HFFc6 (cell line): ENCODE measurements at places on chromosomes 1 and 21.
A peak's percentile ranks its signal among the peaks of the same experiment; 100 is the strongest.

GRCh38 chr1:177287270-177287669, 116.5 kb downstream of the BRINP2 start:
- no peak for DNase-seq

DNA sequence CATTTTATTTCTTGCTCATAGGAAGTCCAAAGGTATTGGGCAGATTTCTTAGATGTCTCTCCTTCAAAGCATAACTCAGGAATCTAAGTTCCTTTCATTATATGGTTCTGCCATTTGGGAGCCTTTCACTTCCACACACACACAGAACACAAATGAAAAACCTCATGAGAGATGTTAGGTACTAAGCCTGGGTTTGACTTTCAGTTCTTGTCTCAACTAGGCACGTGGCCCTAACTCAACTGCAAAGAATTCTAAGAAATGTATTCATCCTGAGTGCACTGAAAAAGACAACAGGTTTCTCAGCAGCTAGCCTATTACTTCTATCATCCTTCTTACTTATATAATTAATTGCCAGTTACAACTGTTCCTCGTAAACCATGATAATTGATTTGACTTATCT, 190.0 kb upstream of the SAMSN1 start:
- DNase-seq = no peak

- DNase-seq = peak; percentile 90
Measured at GRCh38 chr1:21511579-21512522, 2.6 kb downstream of the ALPL start.

GRCh38 chr1:33300673-33301072, 20.2 kb downstream of the A3GALT2 start:
- peak; percentile 44 for DNase-seq

GRCh38 chr1:9860887-9861286, 37.1 kb upstream of the CLSTN1 start:
- no peak for DNase-seq

DNA sequence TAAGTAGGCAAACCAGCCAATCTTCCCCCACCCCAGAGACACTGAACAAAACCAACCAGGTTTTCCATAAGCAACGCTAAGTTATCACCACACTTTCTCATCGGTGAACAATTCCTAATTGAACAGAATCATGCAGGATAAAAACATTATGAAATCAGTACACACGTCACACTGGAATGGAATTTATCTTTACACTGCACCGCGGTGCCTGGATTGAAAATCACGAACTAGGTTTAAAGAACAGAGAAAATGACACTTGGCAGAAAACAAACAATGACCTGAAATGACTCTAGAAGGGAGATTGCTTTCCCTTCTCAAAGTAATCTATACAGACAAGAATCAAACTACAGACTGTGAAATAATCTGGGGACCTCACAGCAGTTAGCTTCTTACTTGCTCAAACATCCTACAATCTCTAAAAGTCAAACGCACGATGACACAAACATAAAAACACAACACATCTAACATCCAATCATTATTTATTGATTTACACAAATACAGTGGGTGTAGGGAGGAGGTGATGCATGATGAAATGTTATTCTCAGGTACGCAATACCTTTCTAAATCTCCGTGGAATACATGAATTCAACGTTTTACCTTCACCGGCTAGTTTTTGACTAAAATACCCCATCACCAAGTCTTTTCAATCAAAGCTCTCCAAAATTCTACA, 1.9 kb downstream of the EIF4G3 start:
- DNase-seq = peak; percentile 33

- DNase-seq = peak; percentile 0
Measured at GRCh38 chr1:70487910-70488665, 77.0 kb downstream of the CTH start.

- no peak for DNase-seq
Measured at GRCh38 chr1:213457733-213458132, 406.7 kb downstream of the RPS6KC1 start.

DNA sequence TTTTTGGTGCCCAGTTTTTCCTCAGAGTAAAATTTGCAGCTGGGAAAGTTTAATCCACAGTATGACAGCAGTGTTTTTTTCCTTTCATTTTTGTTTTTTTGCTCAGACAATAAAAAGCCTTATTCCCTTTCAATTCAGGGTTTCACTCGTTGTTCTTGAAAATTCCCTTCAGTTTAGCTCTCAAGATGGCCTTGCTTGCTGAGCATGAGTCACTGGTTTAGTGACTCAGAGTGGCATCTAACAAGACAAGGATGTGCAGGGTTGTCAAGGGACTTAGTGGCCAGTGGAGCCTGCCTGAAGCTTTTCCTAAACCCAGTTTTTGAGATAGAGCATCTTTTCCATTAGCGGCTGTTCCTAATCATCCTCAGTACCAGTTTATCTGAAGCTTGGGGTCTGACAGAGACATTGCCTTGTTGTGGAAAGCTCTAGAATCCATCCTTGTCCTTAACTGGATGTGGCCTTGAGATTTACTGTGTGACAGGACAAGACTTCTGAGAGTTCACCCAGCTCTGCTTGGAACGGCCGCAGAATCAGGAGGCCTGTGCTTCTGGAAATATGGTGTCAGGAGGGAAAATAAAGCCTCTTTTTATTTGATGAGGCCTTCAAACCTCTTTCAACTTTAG, 48.4 kb upstream of the DNAJC6 start:
- DNase-seq = peak; percentile 88

DNA sequence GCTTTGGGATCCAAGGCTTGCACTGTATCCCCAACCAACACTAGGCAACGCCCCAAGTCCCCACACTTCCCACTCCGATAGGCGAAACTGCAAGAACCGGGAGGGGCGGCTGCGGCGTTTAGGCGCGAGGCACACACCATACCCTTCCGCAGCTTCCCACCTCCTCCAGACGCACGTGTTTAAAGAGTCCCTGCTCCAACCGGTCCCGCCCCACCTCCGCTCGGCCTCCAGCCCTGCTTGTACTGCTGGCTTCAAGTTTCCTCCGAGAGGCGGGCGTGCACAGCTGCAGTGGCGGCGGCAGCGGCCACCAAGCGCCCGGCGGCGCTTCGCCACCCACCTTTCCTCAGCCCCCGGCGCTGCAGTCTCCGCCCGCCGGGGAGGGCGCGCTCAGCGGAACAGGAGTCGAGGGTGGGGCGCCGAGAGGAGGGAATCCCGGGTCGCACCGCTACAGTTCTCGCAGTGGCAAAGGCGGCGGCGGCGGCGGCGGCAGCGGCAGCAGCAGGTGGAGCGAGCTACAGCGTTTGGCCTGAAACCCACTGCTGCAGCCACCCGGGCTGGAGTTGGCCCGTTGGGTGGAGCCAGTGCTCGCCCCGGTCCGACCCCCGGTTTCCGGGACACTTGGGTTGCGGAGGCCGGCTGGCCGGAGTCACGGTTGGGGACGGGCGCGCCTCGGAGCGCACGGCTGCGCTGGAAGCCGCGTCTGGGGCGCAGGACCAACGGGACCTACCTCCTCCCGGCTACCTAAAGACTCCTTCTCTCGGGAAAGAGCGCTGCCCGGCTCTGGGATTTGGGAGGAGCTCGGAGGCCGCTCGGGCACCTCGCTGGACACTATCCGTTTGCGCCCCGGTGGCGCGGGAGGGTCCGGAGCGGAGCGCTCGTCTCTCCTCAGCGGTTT, at the start of gene CNIH3:
CNIH3 (plus strand) TSS at position 457 of the 895 bp plus-strand sequence. CDS start 858 bp downstream, outside the sequence.
- peak; percentile 86 for DNase-seq

GRCh38 chr1:206664740-206665139, 20.0 kb upstream of the MAPKAPK2 start:
- no peak for DNase-seq

DNA sequence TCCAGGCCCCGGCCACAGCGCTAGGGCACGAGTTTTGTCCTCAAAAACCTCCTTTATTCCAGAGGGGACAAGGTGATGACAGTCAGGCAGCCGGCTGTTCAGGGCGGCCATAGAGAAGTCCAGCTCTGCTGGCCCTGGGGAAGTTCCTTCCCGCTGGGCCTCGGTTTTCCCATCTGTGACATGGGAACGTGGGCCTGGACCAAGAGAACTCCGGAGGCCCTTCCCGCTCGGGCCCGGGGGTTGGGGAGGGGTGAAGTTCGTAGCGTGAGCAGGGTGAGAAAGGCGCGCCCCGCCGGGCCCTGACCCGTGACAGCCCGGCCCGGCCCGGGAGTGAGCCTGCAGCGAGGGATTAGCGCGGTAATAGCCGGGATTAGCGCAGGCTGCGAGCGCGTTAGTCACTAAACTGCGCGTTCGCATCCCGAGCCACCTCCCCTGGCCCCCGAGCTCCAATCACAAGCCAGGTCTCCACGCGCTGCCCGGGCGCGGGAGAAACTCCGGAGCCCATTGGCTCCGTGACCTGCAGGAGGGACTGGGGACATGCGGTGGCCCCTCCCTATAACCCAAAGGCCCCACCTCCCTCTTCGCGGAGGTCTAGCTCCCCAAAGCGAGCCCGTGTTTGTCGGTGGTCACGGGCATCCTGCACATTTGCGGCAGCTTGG, 29.8 kb upstream of the PADI2 start:
- no peak for DNase-seq

- DNase-seq = no peak
Measured at GRCh38 chr1:154502066-154502743, at the start of the genes SHE and TDRD10. SHE (minus strand) TSS chr1:154502412; CDS start chr1:154502026, 386 bp downstream. TDRD10 (plus strand) TSS chr1:154502219; CDS start chr1:154506904, 4,685 bp downstream.

GRCh38 chr21:31330144-31330483, 13.9 kb downstream of the TIAM1 start:
- no peak for DNase-seq

DNA sequence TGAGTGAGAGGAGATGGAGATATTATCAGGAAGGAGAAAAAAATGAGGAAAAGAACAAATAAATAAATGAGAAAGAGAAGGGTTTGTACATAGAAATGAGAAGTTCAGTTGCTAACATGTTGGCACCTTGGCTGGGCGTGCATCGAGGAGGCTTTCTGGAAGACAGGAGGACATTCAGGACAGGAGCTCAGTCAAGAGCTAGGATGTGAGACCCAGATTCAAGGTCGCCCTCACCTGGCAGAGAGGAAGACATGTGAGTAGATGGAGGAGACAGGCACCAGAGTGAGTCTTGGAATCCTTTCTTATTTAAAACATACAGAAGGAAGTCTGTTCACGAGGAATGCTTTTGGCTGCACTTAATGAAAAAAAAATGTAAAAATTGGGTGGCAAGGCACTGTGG, 640.9 kb downstream of the NPHP4 start:
- no peak for DNase-seq

DNA sequence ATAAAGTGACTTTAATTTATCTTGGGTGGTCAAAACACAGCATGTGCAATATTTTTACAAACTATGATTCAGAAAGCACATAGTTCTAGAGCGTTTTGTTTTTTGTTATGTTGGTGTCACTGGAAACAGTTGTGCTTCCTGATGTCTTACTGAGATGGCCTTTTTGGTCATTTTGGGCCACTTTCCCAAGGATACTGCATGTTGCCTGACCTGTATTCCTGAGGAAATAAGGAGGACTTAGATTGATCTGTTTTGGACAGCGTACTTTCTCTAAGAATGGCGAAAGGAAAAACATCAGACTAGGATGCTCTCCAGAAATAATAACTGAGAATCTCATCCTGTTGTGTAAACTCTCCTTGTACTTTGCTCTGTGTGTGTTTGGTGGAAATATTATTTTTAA, 451.2 kb downstream of the USP25 start:
- DNase-seq = no peak

DNA sequence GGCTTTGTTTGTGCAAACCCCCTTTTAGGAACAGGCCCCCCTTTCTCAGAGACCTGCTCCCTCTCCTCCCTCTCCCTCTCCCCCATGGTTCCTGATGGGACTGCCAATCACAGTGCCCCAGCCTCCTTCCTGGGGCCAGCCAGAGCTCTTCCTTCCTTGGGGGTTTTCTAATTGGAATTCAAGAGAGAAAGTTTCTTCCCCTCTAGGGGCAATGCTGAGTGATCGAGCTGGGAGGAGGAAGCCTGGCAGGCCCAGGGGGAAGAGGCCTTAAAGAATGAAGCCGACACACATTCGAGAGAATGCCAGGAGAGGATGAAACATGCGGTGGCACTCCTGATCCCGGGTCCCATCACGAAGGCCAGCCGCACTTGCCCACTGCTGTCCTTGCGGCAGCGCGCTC, 21.3 kb upstream of the COL16A1 start:
- no peak for DNase-seq

DNA sequence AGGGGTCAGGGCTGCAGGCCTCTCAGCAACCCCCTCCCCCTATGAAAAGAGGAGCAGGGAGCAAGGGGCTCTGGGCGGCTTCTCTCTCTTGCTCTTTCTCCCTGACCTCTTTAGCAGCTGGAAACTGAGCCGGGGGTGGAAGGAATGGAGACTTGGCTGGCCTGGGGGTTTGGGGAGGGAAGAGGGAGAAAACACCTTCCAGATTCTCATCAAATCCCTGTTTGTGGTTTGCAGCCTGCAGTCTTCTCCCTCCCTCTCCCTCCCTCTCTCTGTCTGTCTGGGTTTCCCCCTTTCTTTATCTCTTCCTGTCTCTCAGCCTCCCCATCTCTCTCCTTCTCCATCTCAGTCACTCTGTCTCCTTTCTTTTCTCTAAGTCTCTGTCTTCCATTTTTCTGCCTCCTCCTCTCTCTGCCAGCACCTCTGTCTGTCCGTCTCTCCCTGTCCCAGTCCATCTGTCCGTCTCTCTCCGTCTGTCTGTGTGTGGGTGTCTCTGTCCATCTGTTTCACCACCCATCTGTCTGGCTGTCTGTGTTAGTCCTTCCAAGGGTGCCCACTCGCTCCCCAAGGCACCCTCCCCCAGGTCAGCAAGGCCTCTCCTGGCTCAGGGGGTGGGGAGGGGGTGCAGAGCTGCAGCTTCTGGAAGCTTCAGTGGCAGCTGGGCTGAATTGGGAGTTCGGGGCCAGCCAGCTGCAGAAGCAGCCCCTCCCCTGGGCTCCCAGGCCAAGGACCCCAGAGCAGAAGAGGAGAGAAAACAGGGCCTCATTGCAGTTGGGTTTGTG, 6.2 kb downstream of the AHDC1 start:
- no peak for DNase-seq

- no peak for DNase-seq
Measured at GRCh38 chr1:114355240-114355639, 155.8 kb downstream of the TRIM33 start.

- DNase-seq = peak; percentile 31
Measured at GRCh38 chr1:85203573-85204171, 2.9 kb upstream of the SYDE2 start.

DNA sequence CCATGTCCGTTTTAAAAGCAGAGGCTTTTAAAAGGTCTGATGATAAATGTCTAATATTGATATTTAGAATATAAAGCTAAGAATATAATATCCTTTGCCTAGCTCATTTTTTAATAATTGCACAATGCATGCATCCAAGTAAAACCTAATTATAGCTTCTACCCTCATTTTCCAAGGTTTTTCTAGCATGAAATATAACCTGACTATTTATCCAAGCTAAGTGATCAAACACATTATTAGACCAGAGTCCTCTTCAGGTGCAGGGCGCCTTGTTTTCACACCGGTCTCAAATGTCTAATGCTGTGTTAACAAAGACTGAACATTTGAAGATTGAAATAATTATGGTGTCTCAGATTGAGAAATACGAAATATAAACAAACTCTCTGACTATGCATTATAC, 648.9 kb upstream of the CXADR start:
- no peak for DNase-seq

GRCh38 chr1:179079113-179079761, 2.6 kb upstream of the TOR3A start:
- DNase-seq = peak; percentile 72

- DNase-seq = no peak
Measured at GRCh38 chr1:150299716-150300115, 6.1 kb downstream of the MRPS21 start.

- DNase-seq = peak; percentile 43
Measured at GRCh38 chr1:184315254-184315653, 71.6 kb upstream of the C1orf21 start.

GRCh38 chr1:32392325-32392724, 1.9 kb downstream of the BSDC1 start:
- no peak for DNase-seq
